ENCODE measurements at places on chromosomes 6 and 20.

DNA sequence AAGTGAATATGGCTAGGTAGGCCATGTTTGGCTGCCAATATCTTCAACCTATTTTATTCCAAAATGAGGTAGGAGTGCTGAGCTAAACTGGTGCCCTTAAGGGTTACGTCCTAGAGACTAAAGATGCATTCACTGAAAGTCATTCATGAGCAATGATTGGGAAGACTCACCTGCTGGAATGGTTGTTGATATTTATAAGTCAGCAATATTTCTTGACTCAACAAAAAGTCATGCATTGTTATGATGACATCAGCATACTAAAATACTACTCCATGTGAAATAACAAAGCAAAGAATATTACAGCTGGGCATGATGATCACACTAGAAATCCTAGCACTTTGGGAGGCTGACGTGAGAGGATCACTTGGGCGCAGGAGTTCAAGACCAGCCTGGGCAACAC is 17.6 kb upstream of the NUP153 start:
- no peak for DNase-seq

GRCh38 chr6:20479526-20479925 is 54.7 kb upstream of the CDKAL1 start:
- DNase-seq: no peak

- no peak for DNase-seq
Measured at GRCh38 chr20:57260934-57261333, 5.5 kb downstream of the BMP7 start.

DNA sequence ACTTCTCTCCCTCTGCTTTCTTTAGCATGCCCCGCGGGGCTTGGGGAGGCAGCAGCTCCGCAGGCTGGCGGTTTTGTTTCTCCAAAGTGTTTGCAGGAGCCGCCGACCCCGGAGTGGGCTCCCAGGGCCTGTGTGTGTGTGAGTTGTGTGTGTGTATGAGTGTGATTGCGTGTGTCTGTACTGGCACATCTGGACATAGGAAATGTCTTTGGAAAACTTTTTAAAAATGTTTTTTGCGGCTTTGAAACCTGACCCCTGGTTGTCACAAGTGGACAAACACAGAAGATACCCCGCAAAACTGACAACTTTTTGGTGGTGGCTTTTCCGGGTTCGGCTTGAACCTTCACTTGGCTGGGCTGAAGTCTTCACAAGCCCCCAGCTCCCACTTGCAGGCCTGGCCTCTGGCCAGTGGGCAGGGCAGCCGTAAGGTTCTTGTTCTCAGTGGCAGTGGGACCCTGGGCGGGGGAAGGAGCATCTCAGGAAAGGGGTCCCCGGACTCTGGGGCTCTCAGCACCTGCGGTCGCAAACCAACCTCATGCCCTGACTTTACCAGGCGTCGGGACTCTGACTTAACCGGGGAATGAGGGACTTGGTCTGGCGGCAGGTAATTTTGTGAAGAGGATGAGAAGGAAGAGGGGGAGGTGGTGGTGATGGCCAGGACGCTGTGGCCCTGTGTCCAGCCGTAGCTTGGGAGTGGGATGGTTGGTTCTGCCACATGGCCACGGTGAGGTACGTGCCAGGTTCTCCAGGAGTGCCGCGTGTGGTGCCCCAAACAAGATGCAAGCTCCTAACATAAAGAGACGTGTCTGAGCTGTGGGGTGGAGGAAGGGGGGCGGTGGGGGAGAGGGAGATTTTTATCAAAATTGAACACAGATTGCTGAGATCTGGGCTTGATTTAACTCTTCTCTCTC is 619 bp downstream of the DAAM2 start:
- no peak for DNase-seq

GRCh38 chr20:40565001-40565681 is 123.9 kb downstream of the MAFB start:
- no peak for DNase-seq

DNA sequence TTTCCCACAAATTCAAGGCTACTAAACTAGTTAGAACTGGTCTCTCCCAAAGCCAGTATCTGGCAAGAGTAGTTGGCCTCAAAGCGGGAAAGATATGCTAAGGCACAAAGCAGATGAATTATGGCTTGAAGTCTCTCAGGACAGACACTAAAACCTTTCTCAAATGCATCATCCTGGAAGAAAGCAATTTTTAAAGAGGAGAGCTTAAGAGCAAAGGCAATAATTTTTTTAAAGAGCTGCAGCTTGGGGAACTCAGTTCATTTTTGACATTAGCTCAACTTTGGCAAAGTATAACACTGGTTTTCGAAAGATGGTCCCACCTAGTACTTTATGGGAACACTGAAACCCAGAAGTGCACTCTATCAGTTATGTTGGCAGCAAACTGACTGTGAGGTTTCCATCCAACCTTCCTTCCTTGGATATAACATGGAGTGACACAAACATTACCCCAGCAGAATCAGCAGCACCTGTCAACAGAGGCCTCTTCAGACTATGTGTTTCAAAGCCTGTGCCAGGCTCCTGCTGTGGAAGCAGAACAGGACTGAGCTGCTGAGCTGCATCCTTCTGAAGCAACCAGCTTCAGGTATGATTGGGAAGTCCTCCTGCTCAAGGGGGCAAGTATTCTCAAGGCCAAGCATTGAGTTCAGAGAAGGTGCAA is 852.3 kb upstream of the HS3ST5 start:
- DNase-seq: peak; percentile 69

- no peak for DNase-seq
Measured at GRCh38 chr6:93323630-93324029, 95.7 kb downstream of the EPHA7 start.

GRCh38 chr6:162151021-162151665 is 576.4 kb downstream of the PRKN start:
- DNase-seq: no peak

DNA sequence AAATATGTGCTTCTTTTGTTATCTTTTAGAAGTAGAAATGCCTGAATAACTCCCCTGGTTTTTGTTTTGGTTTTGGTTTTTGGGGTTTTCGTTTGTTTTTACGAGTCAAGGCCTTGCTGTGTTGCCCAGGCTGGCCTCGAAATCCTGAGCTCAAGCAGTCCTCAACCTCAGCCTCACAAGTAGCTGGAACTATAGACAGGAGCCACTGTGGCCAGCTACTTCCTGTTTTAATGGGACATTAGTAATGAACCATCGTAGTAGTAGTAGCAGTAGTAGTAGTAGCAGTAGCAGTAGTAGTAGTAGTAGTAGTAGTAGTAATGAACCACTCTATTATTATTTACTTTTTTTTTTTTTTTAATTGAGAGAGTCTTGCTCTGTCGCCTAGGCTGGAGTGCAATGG is 66.0 kb downstream of the UBR2 start:
- no peak for DNase-seq

- DNase-seq: no peak
Measured at GRCh38 chr6:25872814-25873213, 1.2 kb downstream of the SLC17A3 start.

Measured in DMS153 (cell line).